ENCODE measurements at places on chromosomes 7 and 10. TPM values are rescaled to one million over a fixed set of nuclear protein-coding genes. Genes with fewer than 3 reads are reported as not detected.

ITPRID1 gene
- 1.6 TPM for total RNA-seq

DNA sequence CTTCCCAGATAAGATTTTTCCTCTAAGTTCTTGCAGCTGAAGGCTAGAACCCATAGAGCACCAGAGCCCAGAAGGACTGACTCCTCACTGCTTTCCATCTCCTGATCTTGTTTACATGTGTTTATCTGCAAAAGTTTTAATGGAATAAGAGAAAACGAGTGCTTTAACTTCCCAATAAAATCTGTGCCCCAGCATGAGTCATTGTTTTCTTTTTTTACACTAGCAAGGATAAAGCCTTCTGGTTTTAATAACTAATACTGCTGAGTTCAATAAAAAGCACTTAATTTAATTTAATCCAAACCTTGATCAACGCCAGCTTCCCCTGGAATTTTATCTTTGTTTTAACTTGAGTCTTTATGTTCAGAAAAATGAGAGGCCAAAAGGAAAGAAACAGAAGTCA is 227.6 kb downstream of the HPSE2 start:
- DNase-seq: no peak

DNA sequence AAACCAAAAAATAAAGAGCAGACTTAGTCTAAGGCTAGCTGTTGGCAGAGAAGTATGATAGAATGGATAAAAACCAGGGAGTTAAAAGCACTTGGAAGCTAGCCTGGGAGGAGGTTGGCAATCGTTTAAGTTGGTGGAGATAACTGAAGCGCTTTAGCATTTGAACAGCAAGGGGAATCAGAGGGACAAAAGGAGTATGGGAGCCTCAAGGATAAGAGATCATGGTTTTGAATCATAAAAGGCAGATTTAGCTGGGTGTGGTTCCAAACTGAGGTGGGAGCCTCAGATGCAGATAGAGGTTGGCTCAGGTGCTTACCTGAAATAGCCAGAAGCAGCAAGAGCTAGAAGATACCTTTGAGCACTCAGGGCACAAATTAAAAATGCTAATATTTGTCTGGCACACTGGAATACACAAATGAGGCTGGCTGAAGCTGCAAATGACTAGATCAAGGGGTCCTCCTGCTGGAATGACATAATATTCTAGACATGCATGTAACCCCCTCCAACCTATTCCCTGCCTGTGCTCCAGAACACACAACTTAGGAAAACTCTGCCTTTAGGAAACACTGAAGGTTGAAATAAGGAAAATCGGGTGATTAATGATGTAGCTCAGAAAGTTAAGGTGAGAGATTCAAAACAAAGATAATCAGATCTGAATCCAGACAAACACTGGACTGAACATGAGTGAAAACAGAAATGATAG is 372.3 kb upstream of the LRRN3 start:
- no peak for DNase-seq

DNA sequence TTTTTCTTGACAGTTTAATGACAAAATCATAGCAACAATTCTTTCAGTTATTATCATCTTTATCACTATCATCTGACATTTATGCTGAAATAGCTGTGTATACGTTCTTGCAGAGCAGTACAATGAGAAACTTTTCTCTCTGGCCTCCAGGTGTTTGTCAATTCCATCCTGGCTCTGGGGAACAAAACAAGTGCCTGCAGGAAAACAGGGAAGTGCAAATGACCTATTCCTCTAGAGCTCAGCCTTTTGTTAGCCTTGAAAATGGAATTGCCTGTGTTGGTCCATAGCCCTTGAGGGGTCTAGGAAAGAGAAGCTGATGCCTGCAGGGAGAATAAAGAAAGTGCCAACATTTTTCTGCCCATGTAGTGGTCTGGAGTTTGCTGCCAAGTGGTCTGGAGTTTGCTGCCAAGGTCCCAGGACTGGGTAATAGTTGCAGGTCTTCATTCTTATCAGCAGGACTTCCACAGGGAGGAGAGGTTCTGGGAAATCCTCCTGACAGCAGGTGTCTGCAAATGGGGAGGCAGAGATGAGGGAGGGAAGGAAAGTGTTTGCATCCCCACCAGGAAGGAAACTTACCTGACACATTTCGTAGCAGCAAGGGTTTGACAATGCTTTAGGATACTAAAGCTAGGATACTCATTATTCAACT is 10.1 kb upstream of the CSTF2T start:
- DNase-seq: no peak

DNA sequence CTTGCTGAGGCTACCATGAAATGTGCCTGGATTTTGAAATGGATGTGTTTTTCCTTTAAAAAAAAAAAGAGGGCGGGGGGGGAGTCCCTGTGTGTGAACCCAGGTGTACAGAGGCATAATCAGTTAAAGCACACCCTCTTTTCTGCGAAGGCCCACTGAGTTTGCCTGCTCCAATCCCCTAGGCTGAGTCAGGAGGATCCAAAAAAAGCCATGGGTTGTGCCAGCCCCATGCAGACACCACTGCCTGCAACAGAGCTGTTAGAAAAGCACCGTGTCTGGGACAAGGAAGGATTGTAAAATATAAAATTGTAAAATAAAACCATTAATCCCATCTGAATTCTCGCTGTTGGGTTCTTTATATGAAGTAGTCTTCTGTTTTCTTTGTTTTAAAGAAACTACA is 217.9 kb downstream of the ADAM12 start:
- no peak for DNase-seq
